ELR (cell line): ENCODE measurements at places on chromosomes 13 and 19.

DNA sequence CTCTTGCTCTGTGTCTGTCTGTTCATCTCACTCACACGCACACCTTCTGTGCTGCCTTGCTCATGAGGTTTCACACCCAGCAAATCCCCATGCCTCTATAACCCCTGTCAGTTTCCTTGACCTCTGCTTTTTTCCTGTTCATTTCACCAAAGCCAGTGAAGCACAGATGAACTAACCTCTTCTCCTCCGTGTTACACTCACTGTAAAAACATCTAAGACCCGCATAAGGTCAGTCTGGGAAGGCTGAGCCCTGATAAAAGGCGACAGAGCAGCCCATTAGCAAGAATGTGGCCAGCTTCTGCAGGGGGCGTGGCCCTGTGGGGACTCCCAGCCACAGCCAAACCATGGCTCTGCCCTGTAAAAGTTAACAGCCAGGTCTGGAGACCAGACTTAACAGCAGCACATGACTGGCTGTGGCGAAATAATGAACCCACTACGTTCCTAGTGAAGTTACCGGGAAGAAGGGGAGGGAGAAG lies 42.8 kb upstream of the NPAS1 start:
- DNase-seq = peak; percentile 69

- DNase-seq = peak; percentile 93
Observed at GRCh38 chr13:105920370-105920769, 615.1 kb downstream of the EFNB2 start.

- peak; percentile 32 for DNase-seq
Observed at GRCh38 chr19:47110521-47111005, 3.0 kb downstream of the ZC3H4 start.

GRCh38 chr13:20045950-20046548 lies 87.5 kb downstream of the ZMYM2 start:
- DNase-seq = no peak

DNA sequence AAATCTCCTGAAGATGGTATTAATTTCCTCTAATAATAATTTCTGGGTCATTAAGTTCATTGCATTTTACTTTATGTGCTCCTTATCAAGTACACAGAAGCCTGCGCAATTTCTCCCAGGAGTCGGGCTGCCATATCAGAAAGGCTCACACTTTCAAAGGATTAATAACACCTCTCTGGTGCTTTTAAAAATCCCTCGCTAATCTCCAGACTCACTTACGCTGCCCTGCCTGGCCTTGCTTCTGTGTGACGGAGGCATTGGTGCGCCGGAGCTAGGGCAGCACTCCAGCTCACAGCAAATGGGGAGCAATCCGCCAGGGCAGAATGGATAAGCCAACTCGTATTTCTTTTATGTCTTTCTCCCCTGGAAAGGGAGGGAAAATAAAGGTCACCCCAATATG lies 300.8 kb downstream of the EFNB2 start:
- DNase-seq = no peak

- DNase-seq = no peak
Observed at GRCh38 chr13:112231451-112232083, 144.6 kb upstream of the SPACA7 start.

GRCh38 chr13:21925720-21926119 lies 254.8 kb downstream of the FGF9 start:
- no peak for DNase-seq

DNA sequence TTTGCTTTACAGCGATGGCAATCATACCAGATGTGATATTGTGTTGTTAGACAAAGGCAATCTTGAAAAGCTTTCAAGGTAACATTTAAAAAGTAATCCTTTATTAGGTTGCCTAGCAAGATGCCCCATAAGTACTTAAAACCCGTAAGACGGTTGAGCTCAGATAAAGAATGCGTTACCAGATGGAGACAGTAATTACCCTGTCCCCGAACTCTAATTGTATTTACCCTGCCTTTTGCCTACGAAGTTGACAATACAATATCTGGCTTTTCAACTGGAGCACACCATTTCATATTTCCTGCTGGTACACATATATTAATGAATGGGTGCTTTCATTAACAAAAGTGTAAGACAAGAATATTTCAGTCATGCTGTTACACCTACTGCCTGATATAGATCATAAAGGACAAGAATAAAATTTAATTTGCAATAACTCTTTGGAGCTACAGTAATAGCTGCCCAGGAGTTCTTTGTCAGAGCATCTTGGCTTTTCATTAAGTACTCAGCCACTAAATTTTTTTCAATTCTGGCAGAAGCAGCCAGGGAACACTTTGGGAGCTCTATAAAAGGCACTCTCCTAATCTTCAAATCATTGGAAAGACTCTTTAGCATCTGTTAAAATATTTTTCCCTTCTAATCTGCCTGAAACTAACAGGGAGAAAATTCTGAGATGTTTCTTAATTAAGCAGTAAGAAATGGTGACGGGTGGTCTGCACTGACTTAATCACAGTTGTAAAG lies 63.8 kb downstream of the DCT start:
- no peak for DNase-seq

DNA sequence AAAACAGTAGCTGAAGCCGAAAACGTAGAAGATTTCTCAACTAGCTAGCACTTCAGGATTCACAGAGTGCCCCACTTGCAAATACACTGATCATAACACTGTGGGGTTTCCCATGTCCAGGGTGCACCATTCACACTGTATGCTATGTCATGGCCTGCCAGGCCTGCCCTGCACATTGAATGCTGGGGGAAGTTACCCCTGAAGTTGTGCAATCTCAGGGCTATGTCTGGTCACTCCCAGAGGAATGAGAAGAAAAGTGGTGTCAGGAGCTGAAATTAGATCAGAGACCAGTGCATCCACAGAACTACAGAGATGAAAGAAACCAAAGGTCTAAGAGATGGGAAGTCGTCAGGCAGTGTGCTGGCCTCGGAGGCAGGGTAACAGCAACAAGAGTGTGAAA lies 196.8 kb downstream of the RAP2A start:
- DNase-seq = no peak

DNA sequence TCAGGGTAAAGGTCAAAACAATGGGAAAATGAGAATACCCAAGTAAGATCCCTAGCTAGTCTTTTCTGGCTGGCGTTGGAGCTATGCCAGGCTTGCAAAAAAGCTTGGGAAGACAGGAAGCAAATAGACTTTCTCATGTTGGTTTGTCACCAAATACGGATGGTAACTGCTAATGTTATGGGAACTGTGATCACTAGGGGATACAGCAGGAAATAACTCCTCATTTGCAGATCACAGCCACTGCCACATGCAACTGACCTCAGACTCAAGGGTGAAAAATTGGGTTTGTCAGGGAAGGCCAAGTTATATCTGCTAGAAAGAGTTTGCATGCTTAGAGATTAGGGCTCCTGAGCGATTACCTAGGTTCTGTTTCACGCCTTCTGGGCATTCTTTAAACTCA lies 162.9 kb downstream of the NHLRC3 start:
- no peak for DNase-seq

- no peak for DNase-seq
Observed at GRCh38 chr13:112561478-112561877, 26.5 kb downstream of the TUBGCP3 start.
